ENCODE measurements at places on chromosomes 2 and 18. TPM values are rescaled to one million over a fixed set of nuclear protein-coding genes. Genes with fewer than 3 reads are reported as not detected.

GRCh38 chr2:241935314-241935713, 65.8 kb downstream of the RTP5 start:
- H3K4me3 ChIP-seq = no peak overlapping the region
- H3K27me3 ChIP-seq = no peaks in the 10 kb centered on the region
- no peak for DNase-seq
- peaks cover 7% of the 10 kb centered on the region for H3K36me3 ChIP-seq

DNA sequence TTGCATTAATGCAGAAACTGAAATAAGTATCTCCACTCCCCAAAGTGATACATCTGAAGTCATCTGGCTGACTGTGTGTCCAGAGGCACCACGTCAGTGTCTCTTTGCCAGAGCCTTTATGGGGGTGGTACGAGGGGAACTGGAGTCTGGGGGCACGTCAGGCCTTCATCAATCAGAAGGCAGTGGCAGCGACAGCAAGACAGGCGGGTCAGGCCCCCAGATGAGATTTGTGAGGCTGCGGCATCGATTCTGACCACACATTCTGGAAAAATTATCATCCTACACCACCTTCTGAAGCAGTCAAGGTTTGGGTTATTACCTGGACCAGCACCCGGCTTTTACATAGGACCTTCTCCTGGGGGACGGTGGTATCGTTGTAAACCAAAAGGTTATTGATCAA, 223.6 kb downstream of the GBX2 start:
- H3K4me3 ChIP-seq = no peak overlapping the region
- no peaks in the 10 kb centered on the region for H3K4me1 ChIP-seq
- H3K27me3 ChIP-seq = peaks cover 30% of the 10 kb centered on the region
- DNase-seq = no peak
- H3K27ac ChIP-seq = no peak overlapping the region

DNA sequence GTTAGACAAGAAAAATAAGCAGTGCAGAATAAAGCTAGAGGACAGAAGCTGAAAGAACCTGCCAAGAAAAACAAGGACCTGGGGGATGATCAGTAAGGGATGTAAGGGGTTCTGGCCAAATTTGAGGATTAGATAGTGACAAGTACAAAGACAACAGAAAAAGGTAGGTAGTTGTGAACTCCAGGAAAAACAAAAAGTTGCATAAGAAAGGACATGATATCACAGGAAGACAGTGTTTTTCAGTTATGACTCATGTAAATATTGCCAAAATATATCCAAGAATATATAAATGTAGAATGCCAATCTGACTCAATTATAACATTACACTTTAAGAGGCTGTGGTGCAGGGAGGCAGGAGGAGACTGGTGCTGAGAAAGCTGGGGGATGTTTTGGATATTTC, 209.8 kb upstream of the SH3BP4 start:
- no peak overlapping the region for H3K27ac ChIP-seq
- no peaks in the 10 kb centered on the region for H3K36me3 ChIP-seq
- H3K4me1 ChIP-seq = no peaks in the 10 kb centered on the region
- no peak overlapping the region for H3K4me3 ChIP-seq
- peaks cover 21% of the 10 kb centered on the region for H3K27me3 ChIP-seq

GRCh38 chr18:45202061-45202460, 413.2 kb upstream of the SLC14A2 start:
- no peak overlapping the region for H3K27ac ChIP-seq
- DNase-seq = no peak
- peaks cover 14% of the 10 kb centered on the region for H3K27me3 ChIP-seq
- no peak overlapping the region for H3K4me3 ChIP-seq
- no peaks in the 10 kb centered on the region for H3K36me3 ChIP-seq

- H3K36me3 ChIP-seq = peaks cover 29% of the 10 kb centered on the region
- H3K4me1 ChIP-seq = peaks cover 6% of the 10 kb centered on the region
- H3K4me3 ChIP-seq = no peak overlapping the region
Measured at GRCh38 chr2:86541334-86541733, 21.9 kb downstream of the CHMP3 start.

GRCh38 chr2:240225660-240226475, 85.4 kb upstream of the OTOS start:
- H3K27me3 ChIP-seq = peaks cover 39% of the 10 kb centered on the region
- no peak overlapping the region for H3K27ac ChIP-seq
- peaks cover 8% of the 10 kb centered on the region for H3K36me3 ChIP-seq
- no peak overlapping the region for H3K4me3 ChIP-seq

- peaks cover 9% of the 10 kb centered on the region for H3K36me3 ChIP-seq
- peaks cover 27% of the 10 kb centered on the region for H3K4me1 ChIP-seq
- no peak for DNase-seq
- H3K4me3 ChIP-seq = peak overlapping the region; percentile 99
- peaks cover 3% of the 10 kb centered on the region for H3K27me3 ChIP-seq
Measured at GRCh38 chr2:214810671-214811070, 1.2 kb upstream of the BARD1 start.

- H3K4me3 ChIP-seq = no peak overlapping the region
- DNase-seq = no peak
- peaks cover 4% of the 10 kb centered on the region for H3K27me3 ChIP-seq
Measured at GRCh38 chr2:236910781-236911495, 174.8 kb upstream of the COPS8 start.

- peaks cover 23% of the 10 kb centered on the region for H3K27me3 ChIP-seq
- peaks cover 3% of the 10 kb centered on the region for H3K4me1 ChIP-seq
- H3K36me3 ChIP-seq = no peaks in the 10 kb centered on the region
- no peak for DNase-seq
- no peak overlapping the region for H3K27ac ChIP-seq
- no peak overlapping the region for H3K4me3 ChIP-seq
Measured at GRCh38 chr2:10704034-10704594, 14.3 kb upstream of the NOL10 start.

DNA sequence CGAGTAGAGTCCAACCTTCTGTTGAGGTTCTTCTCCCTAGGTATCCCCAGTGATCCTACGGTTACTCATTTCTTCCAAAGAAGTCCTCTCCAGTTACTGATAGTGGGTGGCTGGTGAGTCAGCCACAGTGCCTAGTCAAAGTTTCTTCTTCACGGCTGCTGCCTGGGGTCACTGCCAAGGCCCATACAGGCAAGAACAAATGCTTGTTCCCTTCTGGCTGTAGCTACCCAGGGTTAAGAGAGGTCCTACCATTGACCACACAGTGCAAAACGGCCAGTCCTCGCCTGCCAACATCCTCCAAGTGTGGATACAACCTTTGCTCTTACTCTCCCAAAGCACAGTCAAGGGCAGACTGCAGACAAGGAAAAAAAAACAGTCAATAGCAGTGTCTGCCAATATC, 2.9 kb upstream of the PTPN4 start:
- peak overlapping the region; percentile 53 for H3K27ac ChIP-seq
- H3K4me3 ChIP-seq = no peak overlapping the region
- H3K36me3 ChIP-seq = no peaks in the 10 kb centered on the region
- no peaks in the 10 kb centered on the region for H3K27me3 ChIP-seq
- peak; percentile 73 for DNase-seq

DNA sequence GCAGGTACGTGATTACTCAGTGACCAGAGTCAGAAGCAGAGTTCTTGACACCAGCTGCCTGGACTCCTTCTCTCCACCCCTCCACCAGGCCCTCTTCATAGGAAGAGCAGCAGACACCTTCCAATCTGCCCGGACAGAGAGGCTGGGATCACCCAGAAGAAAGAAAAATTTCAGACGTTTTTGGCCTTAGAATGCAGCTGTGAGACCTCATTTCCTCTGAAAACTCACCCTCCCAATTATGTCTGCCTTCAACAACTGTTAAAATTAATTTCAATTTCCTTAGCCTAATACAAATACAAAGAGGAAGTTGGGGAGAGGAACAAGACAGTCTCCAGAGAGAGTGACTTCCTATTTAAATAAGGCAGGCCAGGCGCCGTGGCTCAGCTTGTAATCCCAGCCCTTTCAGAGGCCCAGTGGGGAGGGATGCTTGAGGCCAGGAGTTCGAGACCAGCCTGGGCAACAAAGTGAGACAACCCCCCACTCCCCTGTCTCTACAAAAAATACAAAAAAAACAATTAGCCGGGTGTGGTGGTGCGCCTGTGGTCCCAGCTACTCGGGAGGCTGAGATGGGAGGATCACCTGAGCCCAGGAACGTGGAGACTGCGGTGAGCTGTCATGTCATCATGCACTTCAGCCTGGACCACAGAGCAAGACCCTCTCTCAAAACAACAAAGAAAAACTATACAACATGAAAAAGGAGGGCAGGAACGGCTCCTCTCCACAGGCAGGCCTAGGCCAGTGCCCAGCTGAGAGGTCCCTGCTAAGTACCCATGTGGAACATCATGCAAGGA, 1.6 kb downstream of the SLC66A2 start:
- H3K36me3 ChIP-seq = peaks cover 9% of the 10 kb centered on the region
- DNase-seq = no peak
- peak overlapping the region; percentile 42 for H3K27ac ChIP-seq
- H3K27me3 ChIP-seq = no peaks in the 10 kb centered on the region

- DNase-seq = peak; percentile 74
- peak overlapping the region; percentile 97 for H3K27ac ChIP-seq
- H3K36me3 ChIP-seq = peaks cover 83% of the 10 kb centered on the region
- H3K4me1 ChIP-seq = peaks cover 58% of the 10 kb centered on the region
- peak overlapping the region; percentile 97 for H3K4me3 ChIP-seq
Measured at GRCh38 chr2:197498937-197499593, 575 bp downstream of the HSPD1 start.

- peak overlapping the region; percentile 11 for H3K27ac ChIP-seq
- no peak for DNase-seq
- peaks cover 29% of the 10 kb centered on the region for H3K4me1 ChIP-seq
- no peaks in the 10 kb centered on the region for H3K36me3 ChIP-seq
- no peak overlapping the region for H3K4me3 ChIP-seq
Measured at GRCh38 chr2:143083636-143084035, 45.6 kb upstream of the ARHGAP15 start.

DNA sequence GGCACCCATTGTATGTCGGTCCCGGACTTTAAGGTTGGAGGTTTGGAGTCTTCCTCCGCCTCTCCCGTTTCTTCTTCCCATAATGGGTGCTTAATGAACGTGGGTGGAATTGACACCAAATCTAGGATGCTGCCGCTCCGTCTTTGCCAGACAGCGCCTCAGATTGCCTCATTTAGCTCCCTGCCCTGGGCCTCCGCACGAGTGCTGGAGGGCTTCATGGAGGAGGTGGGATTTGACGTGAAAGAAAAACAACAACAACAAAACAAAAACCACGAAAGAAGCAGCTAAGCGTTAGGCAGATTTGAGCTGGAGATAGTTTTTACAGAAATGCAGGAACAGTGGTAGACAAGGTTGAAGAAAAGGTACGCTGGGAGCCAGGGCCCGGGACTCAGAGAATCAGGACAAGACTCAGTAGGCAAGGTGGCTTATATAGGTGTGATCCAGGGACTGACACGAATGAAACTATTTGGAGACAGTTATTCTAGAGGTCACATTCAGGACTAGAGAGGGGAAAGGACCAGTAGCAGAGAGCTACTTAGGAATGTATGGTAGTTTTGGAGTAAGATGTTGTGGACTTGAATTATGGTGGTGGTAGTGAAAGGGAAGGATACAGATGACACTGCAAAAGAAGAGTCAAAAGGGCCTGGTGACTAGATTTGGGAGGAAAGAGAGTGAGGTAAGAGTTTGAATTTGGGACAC, 605 bp downstream of the ZNF2 start:
- peak overlapping the region; percentile 93 for H3K27ac ChIP-seq
- H3K36me3 ChIP-seq = peaks cover 7% of the 10 kb centered on the region
- peak overlapping the region; percentile 100 for H3K4me3 ChIP-seq
- DNase-seq = no peak
- H3K4me1 ChIP-seq = peaks cover 32% of the 10 kb centered on the region

- H3K27me3 ChIP-seq = no peaks in the 10 kb centered on the region
- H3K4me3 ChIP-seq = no peak overlapping the region
- H3K27ac ChIP-seq = no peak overlapping the region
- H3K36me3 ChIP-seq = no peaks in the 10 kb centered on the region
Measured at GRCh38 chr2:57855212-57855611, 191.4 kb upstream of the VRK2 start.

Gene FZD7
- 0.62 TPM for total RNA-seq

Gene ZNF892
- total RNA-seq = 2.7 TPM

Gene SAG
- total RNA-seq = 0.27 TPM

Gene ATF2
- total RNA-seq = 48.5 TPM

Gene NYAP2
- total RNA-seq = not detected

Measured in activated CD4-positive, alpha-beta memory T cell treated with anti-CD3 and anti-CD28 coated beads for 36 hours (primary cell).